ENCODE measurements at places on chromosomes 2 and 18. TPM values are rescaled to one million over a fixed set of nuclear protein-coding genes. Genes with fewer than 3 reads are reported as not detected.

- no peaks in the 10 kb centered on the region for H3K36me3 ChIP-seq
- H3K4me3 ChIP-seq = no peak overlapping the region
Measured at GRCh38 chr2:197268786-197269584, 41.6 kb downstream of the ANKRD44 start.

- H3K36me3 ChIP-seq = peaks cover 58% of the 10 kb centered on the region
Measured at GRCh38 chr2:105397025-105397722, 1.7 kb downstream of the FHL2 start.

DNA sequence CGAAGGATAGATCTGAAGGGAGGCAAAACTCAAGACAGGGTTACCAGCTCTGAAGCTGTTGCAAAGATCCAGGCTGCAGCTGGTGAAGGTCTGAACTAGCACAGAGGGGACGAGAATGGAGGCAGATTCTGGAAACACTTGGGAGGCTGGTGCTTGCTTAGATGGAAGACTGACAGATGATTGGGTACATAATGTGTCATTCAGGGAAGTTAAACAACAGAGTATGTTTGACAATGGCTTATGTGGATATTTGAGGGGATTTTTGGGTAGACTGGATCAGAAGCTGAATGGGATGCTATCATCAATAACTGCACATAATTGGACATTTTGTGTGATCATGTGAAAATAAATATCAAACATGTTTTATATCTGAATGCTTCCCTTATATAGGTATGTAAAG lies 2.3 kb upstream of the ZNF396 start:
- no peak overlapping the region for H3K27ac ChIP-seq
- H3K27me3 ChIP-seq = peaks cover 25% of the 10 kb centered on the region
- H3K36me3 ChIP-seq = no peaks in the 10 kb centered on the region

Gene IL36B
- not detected for total RNA-seq

Gene ANKRD30BL
- not detected for total RNA-seq

Gene CTAGE1
- 0.30 TPM for total RNA-seq

Data from HFFc6 (cell line).